Muscle of leg (tissue), 16 donors: ENCODE measurements at places on chromosomes 5 and 9. TPM values are rescaled to one million over a fixed set of nuclear protein-coding genes. Genes with fewer than 3 reads are reported as not detected.
A peak's percentile ranks its signal among the peaks of the same experiment; 100 is the strongest.

- no peak for DNase-seq
- no peak overlapping the region for H3K27ac ChIP-seq
- H3K36me3 ChIP-seq: no peaks in the 10 kb centered on the region
- H3K4me1 ChIP-seq: no peaks in the 10 kb centered on the region
Measured at GRCh38 chr9:18106006-18106560, 367.9 kb upstream of the ADAMTSL1 start.

DNA sequence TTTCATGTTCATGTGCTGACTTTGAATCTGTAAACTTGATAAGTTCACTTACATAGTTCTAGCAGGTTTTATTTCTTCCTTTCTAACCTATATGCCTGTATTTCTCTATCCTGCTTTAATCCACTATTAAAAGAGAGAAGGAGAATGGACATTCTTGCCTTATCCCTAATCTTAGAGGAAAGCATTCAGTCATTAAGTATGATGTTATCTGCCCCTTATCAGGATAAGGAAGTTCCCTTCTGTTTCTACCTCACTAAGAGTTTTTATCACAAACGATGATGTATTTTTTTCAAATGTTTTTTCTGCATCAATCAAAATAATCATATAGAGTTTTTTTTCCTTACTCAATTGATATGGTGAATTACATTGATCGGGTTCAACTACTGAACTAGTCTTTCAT, 33.1 kb downstream of the DRD1 start:
- no peak for DNase-seq
- H3K27me3 ChIP-seq: no peaks in the 10 kb centered on the region
- no peak overlapping the region for H3K4me3 ChIP-seq
- H3K27ac ChIP-seq: no peak overlapping the region
- no peaks in the 10 kb centered on the region for H3K36me3 ChIP-seq

- peaks cover 22% of the 10 kb centered on the region for H3K4me1 ChIP-seq
- DNase-seq: peak; percentile 93
- no peaks in the 10 kb centered on the region for H3K36me3 ChIP-seq
Measured at GRCh38 chr9:134283111-134283515, 43.1 kb upstream of the RXRA start.

The ST8SIA4 gene
- 9.3 TPM for total RNA-seq

GRCh38 chr5:152181461-152181860, 223.6 kb downstream of the NMUR2 start:
- H3K36me3 ChIP-seq: no peaks in the 10 kb centered on the region
- no peak overlapping the region for H3K4me3 ChIP-seq
- no peak overlapping the region for H3K27ac ChIP-seq
- no peaks in the 10 kb centered on the region for H3K27me3 ChIP-seq
- DNase-seq: no peak

- H3K27me3 ChIP-seq: peaks cover 10% of the 10 kb centered on the region
- DNase-seq: peak; percentile 75
- no peak overlapping the region for H3K27ac ChIP-seq
- H3K4me1 ChIP-seq: peaks cover 13% of the 10 kb centered on the region
Measured at GRCh38 chr5:180069589-180070247, 1.8 kb downstream of the RNF130 start.
